ENCODE measurements at places on chromosomes 1 and 21. TPM values are rescaled to one million over a fixed set of nuclear protein-coding genes. Genes with fewer than 3 reads are reported as not detected.

COPA gene
- total RNA-seq: 140 TPM

DNA sequence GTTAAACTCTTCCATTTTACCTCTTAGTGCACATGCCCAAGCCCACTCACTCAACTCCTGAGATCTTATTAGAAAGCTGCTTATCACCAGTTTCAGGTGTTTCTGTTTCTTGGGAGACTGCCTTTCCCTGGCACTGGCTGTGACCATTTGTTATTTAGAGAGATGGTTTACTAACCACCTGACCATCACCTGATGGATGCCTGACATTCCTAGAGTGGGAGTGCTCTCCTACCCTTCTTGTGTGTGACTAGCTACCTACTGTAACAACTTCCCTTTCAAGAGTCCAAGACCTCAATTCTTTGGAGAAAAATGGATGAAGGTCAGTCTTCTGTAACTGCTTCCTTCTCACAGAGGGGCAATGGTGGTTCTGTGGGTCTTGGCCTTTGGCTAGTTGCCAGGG, 755.2 kb upstream of the ADAMTS5 start:
- DNase-seq: no peak

GRCh38 chr1:67216401-67216800, 50.1 kb downstream of the IL23R start:
- no peak for DNase-seq

DNA sequence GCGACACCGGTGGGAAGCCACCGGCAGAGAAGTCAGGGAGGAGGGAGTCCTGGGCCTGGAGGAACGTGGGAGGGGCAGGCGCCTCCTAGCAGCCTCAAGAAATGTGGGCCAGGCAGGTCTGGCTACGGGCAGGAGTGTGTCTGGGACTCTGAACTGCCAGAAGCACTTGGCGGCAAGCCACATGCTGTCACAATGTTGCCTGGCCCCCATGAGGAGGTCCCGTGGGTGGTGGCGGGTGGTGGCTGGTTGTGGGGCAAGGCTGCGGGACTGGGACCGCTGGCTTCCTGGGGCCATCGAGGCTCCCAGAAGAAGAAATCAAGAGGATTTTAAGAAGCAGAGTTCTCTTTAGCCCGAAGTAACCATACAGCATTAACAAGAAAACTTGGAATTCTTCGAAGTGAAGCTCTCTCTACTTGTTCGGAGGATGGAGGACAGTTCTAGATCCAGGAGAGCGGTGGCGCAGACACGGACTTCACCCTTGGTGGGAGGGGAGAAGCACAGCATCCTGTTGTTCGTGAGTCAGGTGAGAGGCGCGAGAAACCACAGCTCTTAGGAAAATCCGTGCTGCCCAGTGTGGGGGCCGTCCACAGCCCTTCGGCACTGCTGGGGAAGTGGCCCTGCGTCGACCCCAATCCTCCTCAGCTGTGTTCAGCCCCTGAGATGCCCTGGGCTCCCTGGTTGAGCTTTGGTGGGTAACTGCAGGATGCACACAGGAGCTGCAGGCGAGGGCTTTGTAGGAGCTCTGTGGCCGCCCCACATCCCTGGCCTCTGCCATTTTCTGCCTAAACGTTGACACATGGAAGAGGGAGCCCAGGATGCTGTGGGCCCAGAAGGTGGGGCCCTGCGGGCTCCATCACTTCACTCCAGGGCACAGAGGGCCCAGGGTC, 12.4 kb downstream of the SKI start:
- DNase-seq: peak; percentile 56

GRCh38 chr1:90236493-90236892, 241.6 kb downstream of the ZNF326 start:
- DNase-seq: no peak

GRCh38 chr1:15680561-15681348, 3.4 kb upstream of the PLEKHM2 start:
- DNase-seq: no peak

DNA sequence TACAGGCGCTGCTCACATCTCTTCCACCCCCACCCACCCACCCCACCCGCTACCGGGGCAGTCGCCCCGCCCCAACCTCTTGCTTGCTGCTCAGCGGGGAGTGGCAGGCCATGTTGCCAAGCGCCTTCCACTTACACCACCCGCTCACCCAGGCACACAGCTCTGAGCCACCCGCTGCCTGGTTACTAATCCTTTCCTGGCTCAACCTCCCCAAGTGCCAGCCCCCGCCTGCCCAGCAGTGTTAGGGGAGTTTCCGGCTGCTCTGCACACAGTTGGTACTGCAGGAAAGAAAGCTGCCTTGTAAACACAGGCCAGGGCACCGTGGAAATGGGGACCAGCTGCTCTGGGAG, 56.2 kb downstream of the LACTBL1 start:
- DNase-seq: no peak

DNA sequence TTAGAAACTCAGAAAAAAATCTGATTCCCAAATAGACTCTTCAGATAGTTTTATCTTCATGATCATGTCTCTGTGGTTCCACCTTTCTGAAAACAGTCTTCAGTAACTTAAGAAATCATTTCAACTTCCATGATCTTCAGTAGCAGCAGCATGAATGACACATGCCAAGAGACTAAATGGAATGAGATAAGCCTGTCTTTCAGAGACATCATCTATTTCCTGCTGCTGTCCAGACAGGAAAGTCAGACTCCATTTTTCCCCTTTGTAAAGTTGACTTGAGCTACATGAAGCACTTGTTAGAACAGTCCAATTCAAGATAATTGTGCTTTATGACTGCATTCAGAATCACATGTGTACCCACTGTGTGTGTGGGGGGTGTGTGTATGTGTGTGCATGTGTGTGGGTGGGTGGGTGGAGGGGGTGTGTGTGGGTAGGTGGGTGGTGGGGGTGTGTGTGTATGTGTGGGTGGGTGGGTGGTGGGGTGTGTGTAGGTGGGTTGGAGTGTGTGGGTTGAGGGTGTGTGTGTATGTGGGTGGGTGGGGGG, 58.8 kb downstream of the CLIC4 start:
- no peak for DNase-seq

- DNase-seq: no peak
These were observed 386.9 kb downstream of the AMY1C start for GRCh38 chr1:104136621-104137020.

DNA sequence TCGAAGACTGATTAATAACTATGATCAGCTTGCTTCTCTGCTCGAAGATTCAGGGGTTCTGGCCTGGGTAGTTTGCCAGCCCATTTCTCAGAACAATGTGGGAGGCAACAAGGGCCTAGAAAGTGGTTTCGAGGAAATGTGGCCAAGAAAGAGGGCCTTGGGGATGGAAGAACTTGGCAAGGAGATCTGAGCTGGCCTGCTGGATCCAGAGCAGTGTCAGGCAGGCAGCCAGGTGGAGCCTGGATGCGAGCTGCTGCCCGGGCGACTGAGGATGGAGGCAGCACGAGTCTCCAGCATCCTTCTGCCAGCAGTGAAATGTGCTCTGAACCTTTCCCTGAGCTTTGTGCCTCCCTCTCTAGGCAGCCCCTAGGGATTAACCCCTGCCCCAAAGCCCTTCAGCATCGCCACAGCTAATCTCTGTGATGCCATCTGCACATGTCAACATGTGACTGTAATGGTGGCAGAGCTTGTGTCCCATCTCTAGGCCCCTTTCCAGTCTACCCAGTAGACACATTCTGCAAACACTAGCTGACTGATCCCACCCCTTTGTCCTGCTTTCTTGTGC, 61.0 kb upstream of the NEK2 start:
- no peak for DNase-seq

Measured in natural killer cell (primary cell).